ENCODE measurements at places on chromosomes 11 and 22. TPM values are rescaled to one million over a fixed set of nuclear protein-coding genes. Genes with fewer than 3 reads are reported as not detected.

The NKAPD1 gene
- total RNA-seq = 16.7 TPM

The SMC1B gene
- under 0.01 TPM for total RNA-seq

The THY1 gene
- total RNA-seq = 19.8 TPM

The MMP12 gene
- not detected for total RNA-seq

The EMID1 gene
- total RNA-seq = 6.3 TPM

The CNGA4 gene
- not detected for total RNA-seq

The HMOX1 gene
- total RNA-seq = 14.6 TPM

The OR52A1 gene
- not detected for total RNA-seq

The C22orf15 gene
- total RNA-seq = not detected

The RTN4R gene
- 2.6 TPM for total RNA-seq
